Stimulated activated CD8-positive, alpha-beta memory T cell treated with anti-CD3 and anti-CD28 coated beads, Interleukin-15, amount 100 ng/mL, for 24 hours (primary cell): ENCODE measurements at places on chromosomes 3 and 15.

GRCh38 chr3:142963516-142964448, at the start of gene PAQR9:
TSS of gene PAQR9 (minus strand) at chr3:142963674. CDS start at chr3:142963336, 338 bp downstream.
- DNase-seq = no peak

DNA sequence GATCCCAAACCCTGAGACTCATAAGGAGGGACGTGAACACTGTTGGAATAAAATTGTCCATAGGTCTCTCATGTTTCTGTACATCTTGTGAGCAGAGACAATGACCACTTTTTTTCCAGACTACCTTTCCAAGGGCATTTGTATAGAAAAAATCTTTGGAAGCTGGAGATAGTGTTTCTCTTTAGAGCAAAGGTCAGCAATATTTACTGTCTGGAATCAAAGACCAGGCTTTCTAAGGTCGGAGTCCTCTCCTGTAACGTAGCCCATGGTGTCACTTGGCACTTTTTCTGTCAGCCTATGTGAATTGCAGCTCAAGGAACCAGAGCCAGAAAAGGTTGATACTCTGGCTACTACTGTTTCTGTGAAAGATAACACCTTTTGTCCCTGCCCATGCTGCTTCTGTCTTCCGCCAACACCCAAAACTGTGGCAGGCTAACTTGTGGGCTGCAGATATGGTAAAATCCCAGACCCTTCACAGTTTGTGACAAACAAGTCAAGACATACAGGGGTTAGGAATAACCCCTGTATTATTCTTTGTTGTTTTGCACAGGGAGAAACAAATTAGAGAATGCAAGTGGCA, 578.3 kb downstream of the GRM7 start:
- DNase-seq = no peak

- no peak for DNase-seq
Measured at GRCh38 chr3:16768014-16768413, 116.7 kb upstream of the PLCL2 start.

GRCh38 chr3:37491776-37492175, 317.4 kb upstream of the LRRFIP2 start:
- DNase-seq = no peak

DNA sequence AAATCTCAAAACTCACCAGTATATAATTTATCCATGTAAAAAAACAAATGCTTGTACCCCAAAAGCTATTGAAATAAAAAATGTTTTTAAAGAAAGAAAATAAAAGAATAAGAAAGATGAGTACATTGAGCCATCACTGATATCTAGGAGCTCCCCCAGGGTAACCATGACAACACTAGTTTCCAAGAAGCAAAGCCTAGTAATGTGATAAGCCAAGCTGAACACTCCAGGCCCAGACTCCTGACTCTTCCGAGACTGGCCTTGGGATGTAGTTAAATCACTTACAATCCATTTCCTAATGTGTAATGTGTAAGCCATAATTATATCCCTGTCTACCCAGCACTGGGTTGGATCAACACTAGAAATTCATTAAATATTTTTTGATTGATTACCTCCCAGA, 21.1 kb upstream of the ATP8B4 start:
- DNase-seq = no peak

DNA sequence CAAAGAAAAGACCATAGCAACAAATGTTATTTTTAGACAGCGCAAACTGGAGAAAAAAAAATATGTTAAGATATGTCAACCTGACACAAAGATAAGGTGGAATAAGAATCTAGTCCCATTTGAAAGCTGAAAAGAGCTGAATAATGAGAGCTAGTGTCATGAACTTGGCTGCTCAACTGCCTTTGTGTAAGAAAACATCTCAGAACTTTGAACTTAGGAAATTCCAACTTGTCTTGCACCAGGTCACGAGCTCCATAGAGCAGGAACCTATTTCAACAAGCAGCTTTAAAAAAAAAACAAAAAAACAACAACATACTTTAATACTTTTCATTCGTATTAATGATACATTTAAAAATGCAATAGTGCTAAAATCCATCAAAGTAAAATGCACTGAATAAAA, 79.5 kb downstream of the ZNF280D start:
- no peak for DNase-seq

DNA sequence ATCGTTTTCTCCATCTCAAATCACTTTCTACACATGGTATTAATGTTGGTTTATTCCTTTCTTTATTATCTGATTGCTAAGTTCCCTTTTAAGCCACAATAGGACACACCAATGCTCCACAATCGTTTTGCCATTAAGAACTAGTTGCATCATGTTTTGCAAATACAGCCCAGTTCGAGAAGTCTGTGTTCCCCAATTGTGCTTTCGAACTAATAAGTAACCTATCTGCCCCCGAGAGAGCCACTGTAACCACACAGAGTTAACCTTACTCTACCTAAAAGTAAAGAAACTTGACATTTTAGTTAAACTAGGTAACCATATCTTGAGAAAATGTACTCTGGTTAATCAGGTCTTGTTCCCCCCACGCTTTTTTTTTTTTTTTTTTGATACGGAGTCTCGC, 39.1 kb downstream of the MAGI1 start:
- DNase-seq = no peak

DNA sequence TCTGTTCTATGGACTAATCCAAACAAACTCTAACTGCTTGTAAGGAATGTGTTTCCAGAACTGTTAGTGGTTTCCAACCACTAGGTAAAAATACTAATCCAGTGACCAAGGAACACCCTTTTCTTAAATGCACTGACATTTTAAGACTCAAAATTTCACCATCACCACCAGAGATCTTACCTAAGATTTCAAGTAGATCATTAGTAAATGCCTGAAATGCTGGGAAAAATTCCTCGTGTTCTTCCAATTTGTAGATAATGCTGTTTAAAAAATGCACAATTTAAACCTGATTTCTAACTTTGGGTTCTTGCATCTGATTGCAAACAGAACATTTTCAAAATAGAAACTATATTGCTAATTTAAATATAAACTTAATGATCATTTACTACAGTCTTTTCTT, 63.4 kb downstream of the ESYT3 start:
- no peak for DNase-seq

- DNase-seq = no peak
Measured at GRCh38 chr15:99187936-99188335, 61.4 kb downstream of the TTC23 start.

DNA sequence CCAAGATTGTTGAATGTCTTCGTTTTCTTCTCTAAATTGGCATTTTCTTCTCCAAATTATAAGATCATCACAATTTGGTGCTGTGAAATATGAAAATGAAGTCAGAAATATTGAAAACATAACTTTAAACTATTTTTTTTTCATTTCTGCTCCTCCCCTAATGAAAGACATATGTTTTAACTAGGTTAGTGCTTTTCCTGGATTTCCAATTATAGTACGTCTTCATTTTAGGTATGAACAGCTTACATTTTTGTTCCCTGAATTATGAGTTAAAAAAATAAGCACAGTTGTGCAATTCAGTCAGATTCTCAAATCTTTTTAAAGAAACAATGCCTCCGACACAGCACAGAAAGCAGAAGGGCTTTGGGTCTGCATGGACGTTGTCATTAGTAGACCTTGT, 83.5 kb upstream of the CFAP20DC start:
- DNase-seq = no peak

GRCh38 chr3:139928708-139929505, 6.1 kb upstream of the CLSTN2 start:
- no peak for DNase-seq

DNA sequence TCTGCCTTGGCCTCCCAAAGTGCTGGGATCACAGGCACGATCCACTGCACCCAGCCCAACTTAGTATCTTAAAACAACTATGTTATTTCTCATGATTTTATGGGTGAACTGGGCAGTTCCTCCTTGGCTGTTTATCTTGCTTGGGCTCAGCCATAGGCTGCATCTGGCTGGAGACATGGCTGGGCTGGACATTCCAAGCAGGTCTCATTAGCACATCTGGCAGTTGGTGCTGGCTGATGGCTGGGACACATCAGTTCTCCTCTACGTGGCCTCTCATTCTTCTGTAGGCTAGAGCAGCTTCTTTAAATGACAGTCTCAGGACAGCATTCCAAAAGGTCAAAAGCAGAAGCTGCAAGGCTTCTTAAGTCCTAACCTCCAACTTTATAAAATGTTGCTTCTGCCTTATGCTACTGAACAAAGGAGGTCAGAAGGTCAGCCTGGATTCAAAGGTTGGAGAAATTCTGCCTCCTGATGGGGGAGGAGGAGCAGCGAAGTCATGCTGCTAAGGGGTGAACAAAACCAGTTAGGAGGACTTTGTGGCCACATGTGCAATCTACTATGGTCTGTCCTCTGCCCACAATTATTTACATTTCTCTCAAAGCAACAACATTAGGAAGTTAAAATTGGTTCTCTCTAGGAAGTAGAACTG, 144.0 kb downstream of the AQP9 start:
- no peak for DNase-seq

GRCh38 chr15:88447206-88447605, 20.0 kb downstream of the MRPL46 start:
- DNase-seq = no peak

DNA sequence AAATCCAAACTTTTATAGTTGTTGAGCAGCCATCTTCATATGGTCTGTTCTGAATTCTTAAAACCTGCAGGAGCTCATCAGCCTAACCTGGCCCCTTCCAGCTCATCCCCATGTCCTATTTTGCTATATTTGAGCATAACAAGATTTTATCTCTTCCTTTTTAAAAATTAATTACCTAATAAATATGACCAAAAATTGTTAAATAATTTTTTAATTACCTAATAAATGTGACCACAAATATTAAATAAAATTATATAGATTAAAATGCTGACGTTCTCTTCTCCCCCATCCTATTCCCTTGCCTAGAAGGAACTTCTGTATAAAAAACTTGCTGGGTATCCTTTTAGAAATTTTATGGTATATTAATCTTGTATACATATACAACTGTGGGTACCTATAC, 43.7 kb downstream of the OXNAD1 start:
- no peak for DNase-seq

DNA sequence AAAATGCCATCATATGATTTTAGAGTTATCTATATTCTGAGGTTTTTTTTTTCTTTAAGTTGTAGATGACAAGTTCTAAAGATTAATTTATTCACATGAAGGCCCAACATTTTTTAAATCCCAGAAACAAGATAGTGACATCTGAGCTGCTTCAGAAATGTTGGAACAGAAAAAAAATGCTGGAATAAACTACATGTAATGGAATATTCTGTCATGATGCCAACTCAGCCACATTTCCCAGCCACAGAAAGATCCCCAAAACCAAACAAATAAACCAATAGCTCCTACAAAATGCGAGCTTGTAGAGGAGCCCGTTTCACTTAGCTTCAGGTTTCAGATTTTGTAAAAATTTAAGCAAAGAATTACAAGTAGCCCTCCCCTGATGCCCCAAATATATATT, 111.0 kb upstream of the MYO5C start:
- no peak for DNase-seq

- no peak for DNase-seq
Measured at GRCh38 chr3:98961161-98962155, 60.0 kb upstream of the DCBLD2 start.

DNA sequence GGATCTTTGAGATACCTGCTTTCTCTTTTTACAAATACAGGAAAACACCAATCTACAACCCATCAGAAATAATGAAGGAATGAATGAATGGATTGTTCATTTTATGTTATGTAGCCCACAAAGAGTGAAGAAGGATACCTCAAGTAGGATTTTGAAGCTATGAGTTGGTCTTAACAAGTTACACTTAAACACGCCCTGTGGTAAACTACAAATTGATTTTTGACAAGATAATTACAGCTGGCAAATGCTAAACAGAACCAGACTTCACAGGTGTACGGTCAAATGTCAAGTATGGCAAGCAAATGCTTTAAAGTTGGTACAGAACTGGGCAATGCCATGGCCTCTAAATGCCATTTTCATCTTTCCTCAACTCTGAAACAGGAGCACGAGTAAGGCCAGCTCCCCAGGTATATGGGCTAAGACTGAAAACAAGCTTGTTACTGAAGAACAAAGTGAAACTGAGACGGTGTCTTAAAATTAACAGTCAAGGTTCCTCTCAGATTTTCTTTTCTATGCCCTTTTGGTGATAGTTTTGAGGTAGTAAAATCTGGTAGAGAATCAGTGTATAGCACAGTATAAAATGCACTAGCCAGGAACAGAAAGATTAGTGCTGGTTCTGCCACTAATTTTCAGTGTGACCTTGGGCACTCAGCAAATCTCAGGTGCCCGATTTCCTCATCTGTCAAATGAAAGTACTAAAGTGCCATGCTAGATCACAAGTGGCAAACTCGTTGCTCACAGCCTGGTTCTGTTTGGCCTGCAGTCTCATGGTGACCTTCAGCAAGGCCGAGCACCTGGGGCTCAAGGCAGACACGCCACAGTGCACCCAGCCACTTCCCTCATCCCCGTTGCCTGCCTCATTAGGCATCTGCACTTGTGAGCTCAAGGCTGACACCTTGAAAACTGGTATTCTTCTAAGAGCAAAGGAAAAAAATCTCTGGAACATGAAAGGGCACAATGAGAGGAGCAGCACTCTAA, 9.5 kb downstream of the RUVBL1 start:
- no peak for DNase-seq

GRCh38 chr3:173066044-173067004, 74.7 kb downstream of the SPATA16 start:
- no peak for DNase-seq
